ENCODE measurements at places on chromosomes 5 and 9.

- no peak for DNase-seq
Measured at GRCh38 chr5:37568018-37568753, 189.1 kb downstream of the WDR70 start.

GRCh38 chr5:50964746-50965653, 298.6 kb downstream of the PARP8 start:
- no peak for DNase-seq

DNA sequence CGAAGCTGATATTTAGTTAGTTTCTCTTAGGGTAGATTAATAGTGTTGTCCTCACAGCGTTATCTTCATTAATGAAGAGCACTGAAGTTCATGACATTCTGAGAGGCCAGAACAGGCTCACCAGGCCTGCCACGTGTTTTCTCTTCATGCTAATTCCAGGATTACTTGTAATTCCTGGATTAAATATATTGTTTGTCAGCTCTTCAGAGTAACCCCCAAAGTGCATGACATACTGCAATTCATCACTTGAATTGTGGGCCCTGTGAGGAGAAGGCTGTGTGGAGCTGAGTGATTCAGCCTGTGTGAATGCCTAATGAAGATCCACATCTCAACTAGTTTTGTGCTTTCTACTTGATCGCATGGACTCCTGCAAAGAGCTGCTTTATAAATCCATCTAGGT, 401.0 kb upstream of the ADAMTSL1 start:
- DNase-seq = no peak

DNA sequence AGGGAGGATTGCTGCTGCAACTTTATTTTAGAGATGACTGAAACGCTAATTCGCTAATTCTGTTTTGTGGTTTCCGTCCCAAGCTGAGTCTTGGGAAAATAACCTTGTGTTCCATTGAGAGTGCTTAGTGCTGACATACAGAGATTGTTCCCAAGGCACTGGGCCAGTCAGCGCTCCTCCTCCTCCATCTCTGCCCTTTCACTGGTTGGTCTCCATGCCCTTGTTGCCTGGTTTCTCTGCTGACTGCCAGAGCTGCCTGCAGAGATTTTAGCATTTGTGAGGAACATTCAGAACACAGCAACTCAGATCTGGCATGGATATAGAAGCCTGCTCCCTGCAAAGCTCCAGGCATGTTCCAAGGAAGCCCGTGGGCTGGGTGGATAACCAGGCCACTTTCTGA, 126.0 kb upstream of the IRX2 start:
- DNase-seq = no peak
